ENCODE measurements at places on chromosomes 2 and 18. TPM values are rescaled to one million over a fixed set of nuclear protein-coding genes. Genes with fewer than 3 reads are reported as not detected.

DNA sequence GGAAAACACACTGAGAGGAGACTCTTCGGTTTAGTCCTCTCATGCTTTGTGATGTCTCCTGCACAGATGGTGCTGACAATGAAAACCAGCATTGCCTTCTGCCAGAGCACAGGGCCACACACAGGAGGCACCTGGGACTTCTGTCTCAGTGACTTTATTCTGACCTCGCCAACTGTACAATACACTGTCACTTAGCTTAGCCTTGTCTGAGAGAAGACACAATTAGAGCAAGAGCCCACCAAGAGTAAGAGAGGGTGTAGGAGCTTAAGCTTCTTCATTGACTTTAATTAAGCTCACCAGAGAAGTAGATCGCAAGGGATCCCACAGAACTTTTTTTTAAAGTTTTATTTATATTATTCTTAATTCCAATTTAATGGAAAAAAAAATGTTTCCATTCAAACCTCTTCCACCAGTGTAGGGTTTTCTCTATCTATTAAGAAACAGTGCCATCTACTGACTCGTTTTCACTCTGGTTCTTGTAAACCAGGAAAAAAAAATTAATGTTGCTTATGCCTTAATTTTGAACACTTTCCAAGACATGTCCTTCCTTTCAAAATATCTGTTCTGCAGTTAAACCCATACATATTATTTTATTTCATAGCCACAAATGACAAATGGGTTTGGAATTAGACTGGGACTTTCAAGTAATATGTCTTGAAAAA is 42.4 kb upstream of the DDX18 start:
- H3K36me3 ChIP-seq: no peaks in the 10 kb centered on the region
- DNase-seq: no peak
- peaks cover 2% of the 10 kb centered on the region for H3K27me3 ChIP-seq
- no peaks in the 10 kb centered on the region for H3K4me1 ChIP-seq

IL1B gene
- not detected for total RNA-seq

- H3K4me3 ChIP-seq: no peak overlapping the region
- peaks cover 20% of the 10 kb centered on the region for H3K27me3 ChIP-seq
- no peak overlapping the region for H3K27ac ChIP-seq
- H3K36me3 ChIP-seq: peaks cover 5% of the 10 kb centered on the region
Measured at GRCh38 chr2:207762146-207762545, 7.6 kb downstream of the FZD5 start.

- H3K4me1 ChIP-seq: no peaks in the 10 kb centered on the region
- peak; percentile 73 for DNase-seq
- no peak overlapping the region for H3K27ac ChIP-seq
- peaks cover 13% of the 10 kb centered on the region for H3K36me3 ChIP-seq
Measured at GRCh38 chr2:3207091-3207491, 170.5 kb downstream of the EIPR1 start.

GRCh38 chr2:3492951-3493614 is 26.2 kb downstream of the ADI1 start:
- H3K4me3 ChIP-seq: no peak overlapping the region
- H3K27me3 ChIP-seq: no peaks in the 10 kb centered on the region
- peak overlapping the region; percentile 23 for H3K27ac ChIP-seq

DNA sequence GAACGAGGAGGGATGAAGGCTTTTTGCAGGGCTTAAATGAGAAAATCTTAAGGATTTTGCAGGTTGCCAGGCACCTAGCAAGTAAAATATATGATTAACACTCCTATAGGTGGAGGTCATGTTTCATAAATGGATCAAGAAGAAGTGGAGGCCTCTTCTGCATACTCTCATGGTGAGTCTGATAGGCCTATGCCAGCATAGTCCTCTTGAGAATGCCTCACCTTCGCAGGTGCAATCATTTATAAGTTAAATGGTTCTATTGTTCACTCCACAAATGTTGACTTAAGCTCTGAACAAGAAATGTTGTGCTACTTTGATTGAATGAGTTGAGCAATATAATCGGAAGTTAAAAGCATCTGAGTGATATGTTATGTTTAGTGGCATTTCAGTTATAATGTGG is 12.1 kb downstream of the LRRTM1 start:
- no peak for DNase-seq
- no peak overlapping the region for H3K27ac ChIP-seq
- H3K36me3 ChIP-seq: no peaks in the 10 kb centered on the region
- no peak overlapping the region for H3K4me3 ChIP-seq
- no peaks in the 10 kb centered on the region for H3K27me3 ChIP-seq

DNA sequence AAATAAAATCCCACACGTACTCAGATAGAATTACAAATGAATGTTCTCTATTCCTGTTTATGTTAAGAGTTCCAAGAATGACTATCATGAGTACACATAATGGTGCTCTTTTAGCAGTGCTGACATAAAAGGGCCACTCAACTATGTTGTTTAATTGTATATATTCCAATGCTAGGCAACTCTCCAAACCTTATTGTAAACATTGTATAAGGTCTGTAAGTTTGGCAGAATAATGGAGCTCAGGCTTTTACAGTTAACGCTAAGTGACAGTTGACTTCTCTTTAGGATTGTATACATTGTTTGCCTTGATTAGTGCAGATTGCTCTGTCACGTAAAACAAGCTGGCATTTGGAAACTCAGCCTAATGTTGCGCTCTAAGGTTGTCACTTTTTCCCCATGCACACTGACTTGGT is 20.8 kb downstream of the RBMS1 start:
- no peaks in the 10 kb centered on the region for H3K36me3 ChIP-seq
- no peak overlapping the region for H3K4me3 ChIP-seq
- H3K27ac ChIP-seq: peak overlapping the region; percentile 78
- H3K27me3 ChIP-seq: no peaks in the 10 kb centered on the region
- no peak for DNase-seq

SNORC gene
- total RNA-seq: 1.9 TPM

DNA sequence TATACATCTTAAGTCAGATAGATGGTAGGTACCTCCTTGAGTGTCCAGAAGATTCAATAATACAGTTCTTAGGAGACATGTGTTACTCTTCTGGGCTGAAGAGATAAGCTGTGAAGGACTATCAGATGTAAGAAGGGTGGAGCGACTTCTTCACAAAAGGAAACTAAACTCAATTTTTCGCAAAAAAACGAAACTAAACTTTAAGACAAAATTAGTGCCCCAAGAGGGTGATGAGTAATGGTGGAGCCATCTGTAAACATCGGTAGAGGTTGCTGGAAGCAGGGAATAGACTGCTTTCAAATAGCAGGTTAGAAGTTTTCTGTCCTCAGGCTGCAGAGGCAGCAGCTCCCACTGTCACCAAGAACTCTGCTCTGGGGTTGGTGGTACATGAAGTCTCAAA is 111.6 kb upstream of the TACR1 start:
- DNase-seq: no peak
- peaks cover 4% of the 10 kb centered on the region for H3K4me1 ChIP-seq
- H3K27me3 ChIP-seq: no peaks in the 10 kb centered on the region
- H3K4me3 ChIP-seq: no peak overlapping the region
- H3K36me3 ChIP-seq: no peaks in the 10 kb centered on the region
- no peak overlapping the region for H3K27ac ChIP-seq

DNA sequence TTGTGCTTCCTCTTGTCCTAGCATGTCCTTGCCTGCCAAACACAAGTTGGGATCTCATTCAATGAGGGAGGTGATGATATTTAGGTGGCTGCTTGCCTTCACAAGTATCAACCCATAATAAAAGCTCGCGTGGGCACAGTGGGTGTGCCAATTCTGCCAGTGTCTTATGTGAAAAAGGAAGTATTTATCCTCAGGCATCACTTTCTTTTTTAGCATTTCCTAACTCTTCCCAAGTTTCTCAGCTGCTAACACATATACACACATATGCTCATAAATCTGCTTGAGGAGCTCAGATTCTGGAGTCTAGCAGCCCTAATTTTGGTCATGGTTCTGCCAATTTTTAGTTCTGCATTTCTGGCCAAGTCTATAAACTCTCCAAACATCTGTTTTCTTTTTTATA is 319.5 kb upstream of the HNMT start:
- no peak overlapping the region for H3K27ac ChIP-seq
- no peaks in the 10 kb centered on the region for H3K36me3 ChIP-seq
- no peaks in the 10 kb centered on the region for H3K4me1 ChIP-seq
- H3K4me3 ChIP-seq: no peak overlapping the region
- H3K27me3 ChIP-seq: peaks cover 3% of the 10 kb centered on the region

- H3K27ac ChIP-seq: no peak overlapping the region
- H3K36me3 ChIP-seq: peaks cover 7% of the 10 kb centered on the region
- H3K27me3 ChIP-seq: no peaks in the 10 kb centered on the region
- no peak overlapping the region for H3K4me3 ChIP-seq
- peaks cover 22% of the 10 kb centered on the region for H3K4me1 ChIP-seq
- DNase-seq: no peak
Measured at GRCh38 chr2:105765415-105766299, 20.9 kb downstream of the NCK2 start.

DNA sequence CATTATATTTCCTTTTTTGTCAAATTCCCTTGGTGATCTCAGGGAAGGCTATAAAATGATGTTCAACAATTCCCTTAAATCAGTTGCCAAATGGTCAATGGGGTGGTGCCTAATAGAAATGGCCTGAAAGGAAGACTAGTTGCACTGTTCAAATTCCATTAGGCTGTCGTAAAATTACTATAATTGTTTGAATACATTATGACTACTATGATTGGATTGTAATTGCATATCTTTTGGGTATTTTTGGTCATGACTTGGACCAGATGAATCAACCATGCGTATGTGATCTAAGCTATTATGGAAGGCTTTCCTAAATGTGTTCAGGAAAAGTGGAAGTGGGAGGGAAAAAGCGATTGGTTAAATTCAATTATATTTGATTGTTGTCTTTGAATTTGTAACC is 41.3 kb upstream of the KCNE4 start:
- peak overlapping the region; percentile 32 for H3K27ac ChIP-seq
- no peaks in the 10 kb centered on the region for H3K36me3 ChIP-seq
- no peaks in the 10 kb centered on the region for H3K27me3 ChIP-seq
- no peak for DNase-seq

ALPP gene
- not detected for total RNA-seq

RAPGEF4 gene
- total RNA-seq: 0.91 TPM

GAD1 gene
- not detected for total RNA-seq

ANKRD36 gene
- total RNA-seq: 32.5 TPM

PLCL1 gene
- total RNA-seq: 1.2 TPM

ATP5MC3 gene
- total RNA-seq: 155 TPM

UGT1A10 gene
- not detected for total RNA-seq

- no peaks in the 10 kb centered on the region for H3K36me3 ChIP-seq
- no peak for DNase-seq
- H3K4me3 ChIP-seq: no peak overlapping the region
- peaks cover 19% of the 10 kb centered on the region for H3K4me1 ChIP-seq
- peak overlapping the region; percentile 23 for H3K27ac ChIP-seq
Measured at GRCh38 chr2:102239344-102239743, 52.5 kb downstream of the IL1RL2 start.

COL3A1 gene
- total RNA-seq: 8,171 TPM

DNA sequence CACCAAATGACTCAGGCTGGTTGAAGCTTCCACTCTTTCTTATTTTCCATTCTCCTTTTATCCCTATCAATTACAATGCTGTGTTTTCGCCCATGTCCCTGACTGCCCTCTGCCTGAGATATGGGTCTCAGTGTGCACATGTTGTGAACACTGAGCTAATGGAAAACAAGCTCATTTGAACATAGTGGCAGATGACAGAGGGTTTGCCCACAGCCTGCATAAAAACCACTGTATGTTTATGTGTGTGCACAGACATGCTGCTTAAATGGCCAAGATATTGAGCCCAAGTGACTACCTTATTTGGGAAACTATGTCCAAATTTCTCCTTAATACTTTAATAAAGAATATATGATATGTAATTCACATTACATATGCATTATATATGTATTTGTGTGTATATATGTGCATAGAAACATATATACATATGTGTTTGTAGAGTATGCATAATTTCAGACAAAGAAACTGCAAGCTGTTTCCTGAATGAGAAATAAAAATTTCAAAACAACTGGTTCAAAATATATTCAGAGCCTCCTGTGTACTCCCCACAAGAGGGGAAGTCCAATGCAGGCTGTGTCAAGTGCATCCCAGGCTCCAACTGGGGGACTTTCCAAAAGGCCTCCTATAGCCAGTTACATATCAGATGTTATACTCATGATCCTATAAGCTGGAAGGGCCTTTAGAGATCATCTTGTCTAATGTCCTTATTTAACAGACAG is 92.7 kb upstream of the CD302 start:
- no peak overlapping the region for H3K27ac ChIP-seq
- no peaks in the 10 kb centered on the region for H3K4me1 ChIP-seq
- no peaks in the 10 kb centered on the region for H3K36me3 ChIP-seq
- no peak for DNase-seq

KCNJ13 gene
- total RNA-seq: not detected

DNA sequence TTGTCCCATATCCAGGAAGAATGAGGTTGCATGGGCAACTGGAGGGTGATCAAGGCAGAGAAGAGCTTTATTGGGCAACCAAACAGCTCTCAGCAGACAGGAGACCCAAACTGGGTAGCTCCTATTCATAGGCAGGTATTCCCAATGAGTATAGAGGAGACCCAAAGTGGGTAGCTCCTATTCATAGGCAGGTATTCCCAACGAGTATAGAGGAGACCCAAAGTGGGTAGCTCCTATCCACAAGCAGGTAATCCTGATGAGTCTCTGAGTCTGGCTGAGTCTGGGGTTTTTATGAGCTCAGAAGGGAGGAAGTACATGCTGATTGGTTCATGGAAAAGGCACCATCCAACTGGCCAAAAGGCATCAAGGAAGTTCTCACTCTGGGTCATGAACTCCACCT is 5.3 kb upstream of the GORASP2 start:
- H3K4me3 ChIP-seq: no peak overlapping the region
- no peaks in the 10 kb centered on the region for H3K27me3 ChIP-seq
- H3K4me1 ChIP-seq: peaks cover 9% of the 10 kb centered on the region
- H3K27ac ChIP-seq: no peak overlapping the region

- H3K27ac ChIP-seq: no peak overlapping the region
- DNase-seq: no peak
- H3K4me3 ChIP-seq: no peak overlapping the region
- H3K36me3 ChIP-seq: peaks cover 51% of the 10 kb centered on the region
- H3K4me1 ChIP-seq: no peaks in the 10 kb centered on the region
Measured at GRCh38 chr2:11805024-11805423, 58.6 kb downstream of the LPIN1 start.

OXER1 gene
- not detected for total RNA-seq

GRCh38 chr18:63098018-63098981 is 221.3 kb downstream of the BCL2 start:
- no peaks in the 10 kb centered on the region for H3K36me3 ChIP-seq
- H3K4me1 ChIP-seq: no peaks in the 10 kb centered on the region
- peaks cover 26% of the 10 kb centered on the region for H3K27me3 ChIP-seq
- no peak overlapping the region for H3K27ac ChIP-seq
- H3K4me3 ChIP-seq: no peak overlapping the region

GRCh38 chr2:204634564-204634963 is 89.3 kb downstream of the PARD3B start:
- H3K27me3 ChIP-seq: no peaks in the 10 kb centered on the region
- H3K27ac ChIP-seq: no peak overlapping the region
- DNase-seq: no peak
- H3K4me3 ChIP-seq: no peak overlapping the region
- H3K4me1 ChIP-seq: no peaks in the 10 kb centered on the region

All from osteocyte (in vitro differentiated cells).